ENCODE measurements at places on chromosomes 16 and 17.

GRCh38 chr17:80969030-80969673 lies 22.5 kb upstream of the CHMP6 start:
- DNase-seq = no peak

GRCh38 chr17:65547253-65547670 lies 14.2 kb downstream of the AXIN2 start:
- DNase-seq = no peak

DNA sequence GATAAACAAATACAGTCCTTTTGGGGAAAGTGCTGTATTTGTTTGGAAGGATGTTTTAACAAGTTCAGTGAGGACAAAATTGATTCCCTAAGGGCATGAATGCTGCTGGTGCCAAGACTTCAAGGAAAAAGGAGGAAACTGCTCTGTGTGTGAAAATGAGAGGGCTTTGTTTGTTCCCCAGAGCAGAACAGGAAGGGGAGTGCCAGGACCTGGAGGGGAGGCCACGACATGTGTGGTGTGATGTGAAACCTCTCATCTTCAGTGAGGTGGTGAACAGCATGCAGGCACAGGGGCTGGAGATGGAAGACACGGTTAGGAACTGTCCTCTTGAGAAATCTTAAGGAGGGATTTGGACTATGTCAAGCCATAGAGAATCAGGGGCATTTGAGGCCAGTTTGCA lies 46.6 kb upstream of the GRIN2A start:
- no peak for DNase-seq

- DNase-seq = no peak
These were observed 11.4 kb upstream of the NLRC5 start for GRCh38 chr16:56977823-56978430.

DNA sequence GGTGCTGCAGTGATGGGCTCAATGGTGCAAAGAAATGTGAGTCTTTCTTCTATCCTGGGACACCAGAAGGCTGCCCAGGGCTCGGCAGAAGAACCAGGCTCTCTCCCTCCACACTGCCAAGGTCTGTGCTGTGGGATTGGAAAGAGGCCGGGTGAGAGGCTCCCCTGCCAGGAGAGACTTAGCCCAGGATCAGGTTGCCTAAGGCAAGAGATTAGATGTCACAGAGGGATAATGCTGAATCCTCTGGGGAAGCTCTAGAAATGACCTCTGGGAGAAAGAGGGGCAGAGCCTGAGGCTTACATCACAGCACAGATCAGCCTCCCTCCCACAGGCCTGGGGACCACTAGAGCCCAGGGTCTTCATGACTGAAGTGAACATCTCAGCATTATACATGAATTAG lies 5.7 kb upstream of the DOC2B start:
- no peak for DNase-seq
